ENCODE measurements at places on chromosomes 3 and 15.

DNA sequence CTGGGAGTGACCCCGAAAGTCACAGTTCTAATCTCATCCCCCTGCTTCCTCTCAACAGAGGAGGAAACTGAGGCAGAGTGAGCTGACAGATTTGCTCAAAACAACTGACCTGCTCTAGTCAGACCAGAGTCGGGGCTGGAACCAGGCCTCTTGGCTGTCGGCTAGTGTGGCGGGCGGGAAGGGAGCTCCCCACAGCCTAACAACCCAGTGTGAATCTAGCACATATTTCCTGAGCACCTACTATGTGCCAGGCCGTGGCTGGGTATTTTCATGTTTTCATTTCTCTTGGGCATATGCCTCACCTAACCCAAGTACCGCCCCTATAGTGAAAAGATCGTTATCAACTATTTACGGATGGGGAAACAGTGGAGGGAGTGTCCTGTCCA, 27.2 kb downstream of the GRIP2 start:
- H3K27me3 ChIP-seq = no peaks in the 10 kb centered on the region
- no peak overlapping the region for H3K4me3 ChIP-seq
- H3K4me1 ChIP-seq = peaks cover 2% of the 10 kb centered on the region

DNA sequence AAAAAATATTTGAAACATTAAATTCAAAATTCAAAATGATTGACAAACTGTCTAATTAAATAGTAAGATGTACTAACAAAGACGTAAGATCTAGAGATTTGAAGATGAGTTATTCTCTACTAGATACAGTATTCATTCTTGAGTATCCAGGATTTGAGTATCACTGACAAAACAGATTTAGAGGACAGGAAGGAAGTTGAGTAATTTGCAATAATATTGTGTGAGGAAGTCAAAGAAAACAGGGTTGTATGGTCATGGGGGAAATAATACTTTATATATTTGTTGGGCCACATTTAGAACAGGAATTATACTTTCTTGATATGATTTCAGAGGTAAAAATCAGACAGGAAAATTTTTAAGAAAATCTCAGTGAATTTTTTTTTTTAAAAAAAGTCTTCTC, 393.1 kb upstream of the CDIN1 start:
- no peaks in the 10 kb centered on the region for H3K4me1 ChIP-seq
- H3K27me3 ChIP-seq = no peaks in the 10 kb centered on the region
- DNase-seq = no peak

GRCh38 chr3:152076148-152076547, 192.6 kb upstream of the MBNL1 start:
- H3K27me3 ChIP-seq = no peaks in the 10 kb centered on the region
- no peak overlapping the region for H3K4me3 ChIP-seq

GRCh38 chr3:21259896-21260295, 491.1 kb downstream of the ZNF385D start:
- DNase-seq = no peak
- no peak overlapping the region for H3K4me3 ChIP-seq
- H3K27me3 ChIP-seq = no peaks in the 10 kb centered on the region
- H3K27ac ChIP-seq = no peak overlapping the region
- H3K4me1 ChIP-seq = no peaks in the 10 kb centered on the region
- H3K36me3 ChIP-seq = no peaks in the 10 kb centered on the region

DNA sequence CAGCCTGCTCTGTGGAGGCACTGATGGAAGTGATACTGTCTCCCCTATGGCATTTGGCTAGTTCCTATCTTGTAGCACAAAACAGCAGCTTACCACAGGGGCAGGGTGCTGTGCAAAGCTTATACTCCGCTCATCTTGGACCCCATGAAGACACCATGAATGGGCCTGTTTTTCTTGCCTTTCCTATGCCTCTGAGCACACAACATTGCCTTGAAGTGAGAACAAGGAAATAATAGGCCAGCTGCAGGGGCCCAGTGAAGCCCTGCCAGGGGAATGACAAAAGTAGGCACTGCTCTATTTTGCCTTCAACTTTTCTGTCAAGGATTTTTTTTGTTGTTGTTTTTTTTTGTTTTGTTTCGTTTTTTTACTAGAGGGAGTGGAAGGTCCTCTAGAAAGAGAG, 110.3 kb downstream of the PDE8A start:
- H3K4me3 ChIP-seq = no peak overlapping the region
- no peak for DNase-seq
- H3K36me3 ChIP-seq = peaks cover 29% of the 10 kb centered on the region
- H3K27ac ChIP-seq = no peak overlapping the region

GRCh38 chr15:90991587-90992285, 2.6 kb downstream of the PRC1 start:
- peaks cover 31% of the 10 kb centered on the region for H3K4me1 ChIP-seq
- DNase-seq = no peak
- H3K4me3 ChIP-seq = no peak overlapping the region
- H3K27me3 ChIP-seq = no peaks in the 10 kb centered on the region
- no peak overlapping the region for H3K27ac ChIP-seq
